Type B pancreatic cell (in vitro differentiated cells): ENCODE measurements at places on chromosomes 5 and 9. TPM values are rescaled to one million over a fixed set of nuclear protein-coding genes. Genes with fewer than 3 reads are reported as not detected.

GRCh38 chr5:159504106-159504856, 174.0 kb upstream of the IL12B start:
- peak overlapping the region; percentile 86 for H3K27ac ChIP-seq
- no peak for DNase-seq
- H3K4me1 ChIP-seq = peaks cover 13% of the 10 kb centered on the region
- H3K36me3 ChIP-seq = no peaks in the 10 kb centered on the region

GRCh38 chr5:37212096-37212495, 37.1 kb downstream of the CPLANE1 start:
- H3K4me3 ChIP-seq = no peak overlapping the region
- peaks cover 21% of the 10 kb centered on the region for H3K36me3 ChIP-seq
- H3K27me3 ChIP-seq = no peaks in the 10 kb centered on the region
- H3K4me1 ChIP-seq = no peaks in the 10 kb centered on the region
- no peak overlapping the region for H3K27ac ChIP-seq

DNA sequence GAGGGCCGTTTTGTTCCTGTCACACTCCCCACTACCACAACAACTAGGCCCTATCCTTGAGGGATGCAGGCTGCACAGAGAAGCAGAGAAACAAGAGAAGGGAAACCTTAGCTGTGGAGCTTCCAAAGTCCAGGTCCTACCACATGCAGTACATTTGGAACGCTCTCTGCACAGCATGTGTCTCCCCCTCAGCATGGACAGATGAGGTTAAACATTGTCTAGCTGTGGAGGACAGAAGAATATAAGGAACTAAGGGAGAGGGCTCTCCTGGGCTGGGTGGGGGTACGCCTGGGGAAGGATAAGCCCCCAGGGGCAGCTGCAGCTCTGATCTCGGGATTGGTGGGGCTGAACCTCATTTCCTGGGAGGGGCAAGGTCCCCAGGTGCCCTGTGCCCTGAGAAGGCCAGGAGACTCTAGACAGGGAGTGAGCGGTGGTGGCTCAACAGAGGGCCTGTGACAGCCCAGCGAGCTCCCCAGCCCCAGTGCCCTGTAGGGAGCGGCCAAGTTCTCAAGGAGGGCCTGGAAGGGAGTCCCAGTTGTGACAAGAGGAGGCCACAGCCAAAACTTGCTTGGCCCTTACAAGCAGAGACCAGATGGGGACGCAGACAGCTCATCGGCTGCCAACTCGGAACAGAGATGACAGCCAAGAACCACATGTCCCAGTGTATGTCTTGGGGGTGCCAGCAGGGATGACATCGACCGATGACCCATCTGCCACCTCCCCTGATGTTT, 30.1 kb downstream of the TSPAN17 start:
- H3K4me3 ChIP-seq = no peak overlapping the region

DNA sequence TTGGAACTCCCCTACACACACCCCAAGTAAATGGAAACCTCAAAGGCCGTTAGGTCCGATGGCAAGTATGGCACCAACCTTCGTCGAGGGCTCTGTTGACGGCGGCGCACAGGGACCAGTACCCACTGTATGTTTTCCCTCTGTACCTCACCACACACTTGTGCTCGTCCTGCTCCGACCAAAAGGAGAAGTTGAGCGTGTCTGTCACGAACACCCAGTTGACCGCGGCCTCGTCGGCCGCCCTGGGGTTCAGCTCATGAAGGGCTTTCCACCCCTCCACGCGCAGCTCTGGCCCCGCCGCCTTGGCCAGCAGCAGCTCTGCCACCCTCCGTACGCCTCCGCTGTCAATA, 24.0 kb downstream of the HNRNPK start:
- no peak for DNase-seq
- no peaks in the 10 kb centered on the region for H3K27me3 ChIP-seq
- H3K4me3 ChIP-seq = peak overlapping the region; percentile 92
- no peaks in the 10 kb centered on the region for H3K4me1 ChIP-seq
- peak overlapping the region; percentile 88 for H3K27ac ChIP-seq

- no peak for DNase-seq
- no peaks in the 10 kb centered on the region for H3K4me1 ChIP-seq
- no peak overlapping the region for H3K27ac ChIP-seq
- no peaks in the 10 kb centered on the region for H3K36me3 ChIP-seq
- no peaks in the 10 kb centered on the region for H3K27me3 ChIP-seq
These were observed 17.0 kb upstream of the NDUFS4 start for GRCh38 chr5:53543401-53543800.

DNA sequence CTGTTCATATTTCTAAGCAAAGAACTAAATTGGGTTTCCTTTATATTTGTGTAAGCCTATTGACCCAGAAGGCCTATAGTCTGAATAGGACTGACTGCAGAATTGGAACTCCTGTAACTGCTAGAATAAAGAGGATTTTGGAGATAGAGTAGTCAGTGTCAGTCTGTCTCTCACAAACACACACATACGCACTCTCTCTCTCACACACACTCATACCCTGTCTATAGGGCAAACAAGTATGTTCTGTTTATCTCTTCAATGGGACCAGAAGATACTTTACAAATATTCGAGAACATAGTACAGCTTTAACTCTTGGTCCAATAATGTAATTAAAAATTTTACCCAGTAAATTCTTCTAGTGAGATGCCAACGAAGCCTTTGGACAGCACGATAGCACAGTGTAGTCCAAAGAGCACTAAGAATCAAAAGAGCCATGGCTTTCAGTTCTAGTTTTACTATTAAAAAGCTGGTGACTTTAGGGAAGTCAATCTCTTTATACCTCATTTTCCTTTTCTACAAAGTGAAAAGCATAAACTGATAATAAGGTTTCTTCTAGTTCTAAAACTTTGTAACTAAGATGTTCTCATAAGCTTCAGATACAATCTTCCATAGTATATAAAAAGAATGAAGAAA, 19.3 kb downstream of the ABHD17B start:
- H3K27me3 ChIP-seq = no peaks in the 10 kb centered on the region
- no peak overlapping the region for H3K4me3 ChIP-seq
- DNase-seq = no peak
- H3K27ac ChIP-seq = no peak overlapping the region
- H3K36me3 ChIP-seq = peaks cover 10% of the 10 kb centered on the region

C9orf43 gene
- 0.80 and 0.88 TPM in 2 replicates for total RNA-seq
